ENCODE measurements at places on chromosomes 5 and 9.

- no peak for DNase-seq
Measured at GRCh38 chr5:78587081-78587774, 61.3 kb downstream of the LHFPL2 start.

- no peak for DNase-seq
Measured at GRCh38 chr5:180470361-180470760, 23.8 kb upstream of the CNOT6 start.

- DNase-seq, result peak; percentile 36
Measured at GRCh38 chr9:35611230-35611797, 6.3 kb downstream of the TESK1 start.

- DNase-seq, result no peak
Measured at GRCh38 chr9:133990366-133991213, 1.5 kb downstream of the VAV2 start.

GRCh38 chr9:105076729-105077128 is 148.8 kb upstream of the ABCA1 start:
- DNase-seq, result no peak

- no peak for DNase-seq
Measured at GRCh38 chr9:98625728-98626127, 83.0 kb downstream of the GABBR2 start.

GRCh38 chr5:38367966-38368365 is 109.6 kb downstream of the EGFLAM start:
- no peak for DNase-seq

Measured in activated CD4-positive, alpha-beta T cell treated with anti-CD3 and anti-CD28 coated beads for 24 hours (primary cell).